Activated CD8-positive, alpha-beta memory T cell treated with anti-CD3 and anti-CD28 coated beads, Interleukin-2, amount 10 ng/mL, durations not matched to agents 7 days and 5 days (primary cell): ENCODE measurements at places on chromosomes 11 and 22. TPM values are rescaled to one million over a fixed set of nuclear protein-coding genes. Genes with fewer than 3 reads are reported as not detected.

DNA sequence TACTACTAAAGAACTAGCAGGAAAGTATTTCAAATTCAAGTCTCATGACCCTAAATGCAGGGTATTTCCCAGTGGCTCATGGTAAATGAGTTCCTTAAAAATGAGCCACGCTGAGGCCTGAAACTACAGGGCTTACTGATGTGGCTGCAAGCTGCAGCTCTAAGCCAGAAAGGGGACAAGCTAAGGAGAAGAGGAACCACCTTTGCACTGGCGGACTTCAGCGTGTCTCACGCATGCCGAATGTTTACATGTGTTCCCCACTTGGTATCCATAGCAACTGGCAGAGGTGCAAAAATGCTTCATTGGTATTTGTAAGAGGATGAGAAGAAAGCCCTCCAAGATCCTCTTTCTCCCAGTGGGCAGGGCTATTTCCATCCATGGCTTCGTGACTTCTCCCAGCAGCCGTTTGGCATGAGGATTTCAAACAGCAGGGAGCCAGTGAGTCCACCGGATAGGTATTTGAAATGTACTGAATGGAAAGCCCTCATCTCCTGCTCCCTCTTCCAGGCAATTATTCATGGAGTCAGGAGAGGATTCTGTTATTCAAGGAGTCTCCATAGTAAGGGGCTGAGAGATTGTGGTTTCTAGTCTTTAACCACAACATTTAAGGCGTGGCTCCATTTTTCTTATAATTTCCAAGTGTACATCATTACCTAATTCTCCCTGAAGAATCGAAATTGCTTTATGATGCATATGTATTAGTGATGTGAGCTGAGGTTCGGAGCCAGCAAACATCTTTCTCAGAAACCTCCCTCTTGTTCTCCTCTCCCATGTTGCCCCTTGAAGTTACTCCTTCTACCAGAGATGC, 55.3 kb upstream of the CD44 start:
- DNase-seq = peak; percentile 76
- no peak overlapping the region for H3K4me3 ChIP-seq
- peaks cover 77% of the 10 kb centered on the region for H3K4me1 ChIP-seq
- H3K36me3 ChIP-seq = peaks cover 13% of the 10 kb centered on the region

DNA sequence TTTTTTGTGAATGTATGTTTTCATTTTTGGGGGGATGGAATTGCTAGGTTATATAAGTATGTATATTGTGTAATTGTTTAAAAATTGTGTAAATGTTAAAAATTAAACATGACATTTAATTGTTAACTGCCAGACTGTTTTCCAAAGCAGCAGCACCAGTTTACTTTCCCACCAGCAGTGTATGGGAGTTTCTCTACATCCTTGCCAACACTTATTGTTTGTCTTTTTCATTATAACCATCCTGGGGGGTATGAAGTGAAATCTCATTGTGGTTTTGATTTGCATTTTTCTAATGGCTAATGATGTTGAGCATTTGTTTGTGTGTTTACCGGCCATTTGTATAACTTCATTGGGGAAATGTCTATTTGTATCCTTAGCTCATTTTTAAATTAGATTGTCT, 31.7 kb upstream of the RRAS2 start:
- peaks cover 10% of the 10 kb centered on the region for H3K27me3 ChIP-seq
- DNase-seq = no peak
- no peak overlapping the region for H3K27ac ChIP-seq
- H3K4me1 ChIP-seq = peaks cover 6% of the 10 kb centered on the region
- peaks cover 2% of the 10 kb centered on the region for H3K36me3 ChIP-seq

DNA sequence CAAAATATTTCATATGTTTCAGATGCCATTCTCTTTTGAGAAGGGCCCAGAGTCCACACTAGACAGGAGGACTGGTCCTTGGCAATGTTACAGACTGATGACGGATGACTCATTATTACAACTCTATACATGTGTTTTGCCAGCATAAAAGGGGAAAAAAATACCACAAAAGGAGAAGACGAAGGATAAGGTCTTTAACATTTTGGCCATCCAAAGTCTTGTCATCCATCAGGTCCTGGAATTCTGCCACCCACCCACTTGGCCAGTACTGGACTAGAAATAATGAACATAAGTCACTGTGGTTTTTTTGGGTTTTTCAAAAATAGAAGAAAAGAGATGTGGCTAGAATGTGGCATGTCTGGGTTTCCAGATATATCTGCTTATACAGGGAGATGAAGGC, 57.7 kb upstream of the BDNF start:
- no peaks in the 10 kb centered on the region for H3K4me1 ChIP-seq
- no peaks in the 10 kb centered on the region for H3K27me3 ChIP-seq
- H3K4me3 ChIP-seq = no peak overlapping the region
- H3K36me3 ChIP-seq = no peaks in the 10 kb centered on the region
- no peak overlapping the region for H3K27ac ChIP-seq

DNA sequence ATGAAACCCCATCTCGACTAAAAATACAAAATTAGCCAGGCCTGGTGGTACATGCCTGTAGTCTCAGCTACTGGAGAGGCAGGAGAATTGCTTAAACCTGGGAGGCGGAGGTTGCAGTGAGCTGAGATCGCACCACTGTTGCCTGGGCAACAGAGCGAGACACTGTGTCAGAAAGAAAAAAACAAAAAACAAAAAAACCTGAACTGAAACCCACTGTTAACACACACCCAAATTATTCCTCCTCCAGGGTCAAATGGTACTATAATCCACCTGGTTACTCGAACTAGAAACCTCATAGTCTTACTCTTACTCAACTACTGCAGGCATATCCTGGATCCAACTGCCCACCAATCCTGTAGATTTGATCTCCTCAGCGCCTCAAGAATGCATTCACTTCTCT, 35.5 kb downstream of the USP28 start:
- DNase-seq = no peak
- H3K4me3 ChIP-seq = no peak overlapping the region
- no peak overlapping the region for H3K27ac ChIP-seq
- H3K36me3 ChIP-seq = peaks cover 33% of the 10 kb centered on the region

DNA sequence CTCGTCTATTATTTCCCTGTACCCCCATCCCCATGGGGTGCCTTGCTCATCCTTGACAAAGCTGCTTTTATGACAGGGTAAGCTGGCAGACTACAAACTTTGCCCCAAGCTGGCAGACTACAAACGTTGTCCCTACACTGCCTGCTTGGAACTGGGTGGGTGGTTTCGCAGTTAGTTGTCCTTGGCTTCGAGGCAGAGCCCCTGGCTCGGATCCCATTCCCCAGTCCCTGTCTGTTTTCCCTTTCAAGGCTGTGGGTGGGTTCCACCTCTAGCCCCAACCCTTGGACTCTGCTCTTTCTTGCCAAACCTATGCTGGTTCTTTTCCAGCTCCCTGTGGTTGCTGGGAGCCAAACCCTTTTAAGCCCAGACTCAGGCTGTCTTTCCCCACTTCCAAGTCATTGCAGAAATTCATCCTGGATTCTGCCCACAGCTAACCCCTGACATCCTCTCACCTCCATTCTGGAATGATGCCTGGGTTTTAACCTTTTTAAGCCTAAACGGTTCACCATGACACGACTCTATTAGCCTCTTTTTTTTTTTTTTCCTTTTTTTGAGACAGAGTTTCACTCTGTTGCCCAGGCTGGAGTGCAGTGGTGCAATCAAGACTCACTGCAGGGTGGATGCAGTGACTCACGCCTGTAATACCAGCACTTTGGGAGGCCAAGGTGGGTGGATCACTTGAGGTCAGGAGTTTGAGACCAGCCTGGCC, 9.2 kb upstream of the RBM14 start:
- peaks cover 3% of the 10 kb centered on the region for H3K36me3 ChIP-seq
- H3K27ac ChIP-seq = no peak overlapping the region
- DNase-seq = no peak
- H3K27me3 ChIP-seq = no peaks in the 10 kb centered on the region

GRCh38 chr11:5712507-5712906, 22.9 kb downstream of the TRIM22 start:
- no peak overlapping the region for H3K27ac ChIP-seq
- no peaks in the 10 kb centered on the region for H3K27me3 ChIP-seq
- DNase-seq = no peak
- H3K4me3 ChIP-seq = no peak overlapping the region
- peaks cover 30% of the 10 kb centered on the region for H3K36me3 ChIP-seq

DNA sequence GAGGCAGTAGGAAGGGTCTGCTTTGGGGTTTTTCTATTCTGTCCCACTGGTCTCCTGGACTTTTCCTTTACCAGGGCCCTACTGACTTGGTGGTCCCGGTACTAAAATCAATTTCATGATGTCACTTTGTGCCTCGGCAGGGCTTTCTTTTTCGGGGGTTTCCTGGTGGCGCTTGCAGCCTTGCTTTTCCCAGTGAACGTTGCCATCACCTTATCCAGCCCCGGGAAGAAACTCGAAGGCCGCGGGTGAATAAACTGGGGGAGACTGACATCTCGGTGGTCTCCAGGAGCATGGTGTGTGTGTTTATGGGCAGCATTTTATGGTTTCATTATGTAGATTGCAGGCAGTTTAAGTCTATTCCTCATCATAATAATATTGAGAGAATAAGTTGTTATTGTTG, 84.4 kb downstream of the KCNQ1 start:
- H3K4me3 ChIP-seq = no peak overlapping the region
- no peak for DNase-seq
- H3K4me1 ChIP-seq = peaks cover 20% of the 10 kb centered on the region

- no peaks in the 10 kb centered on the region for H3K27me3 ChIP-seq
- H3K4me3 ChIP-seq = no peak overlapping the region
- DNase-seq = peak; percentile 53
- peaks cover 4% of the 10 kb centered on the region for H3K4me1 ChIP-seq
- H3K27ac ChIP-seq = no peak overlapping the region
Measured at GRCh38 chr11:46489656-46490560, 98.3 kb upstream of the CHRM4 start.

DNA sequence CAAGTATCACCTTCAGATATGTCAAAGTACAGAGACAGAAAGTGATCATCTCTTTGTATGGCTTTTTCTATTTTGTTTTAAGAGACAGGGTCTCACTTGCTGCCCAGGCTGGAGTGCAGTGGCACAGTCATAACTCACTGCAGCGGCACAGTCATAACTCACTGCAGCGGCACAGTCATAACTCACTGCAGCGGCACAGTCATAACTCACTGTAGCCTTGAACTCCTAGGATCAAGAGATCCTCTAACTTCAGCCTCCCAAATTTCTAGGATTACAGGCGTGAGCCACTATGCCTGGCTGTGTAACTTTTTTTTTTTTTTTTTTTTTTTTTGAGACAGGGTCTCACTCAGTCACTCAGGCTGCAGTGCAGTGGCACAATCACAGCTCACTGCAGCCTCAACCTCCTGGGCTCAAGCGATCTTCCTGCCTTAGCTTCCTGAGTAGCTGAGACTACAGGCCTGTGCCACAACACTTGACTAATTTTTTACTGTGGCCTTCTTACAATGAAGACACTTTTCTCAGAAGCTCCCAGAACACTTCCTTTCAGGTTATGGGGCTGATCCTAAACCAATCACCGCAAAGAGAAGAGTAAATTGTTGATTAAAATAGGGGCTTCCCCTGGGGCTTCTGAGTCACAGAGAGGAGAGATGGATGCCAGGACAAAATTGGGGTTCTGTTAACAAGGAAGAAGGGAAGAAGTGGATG, 9.0 kb upstream of the HIKESHI start:
- DNase-seq = peak; percentile 86
- no peak overlapping the region for H3K4me3 ChIP-seq
- peaks cover 11% of the 10 kb centered on the region for H3K36me3 ChIP-seq
- peaks cover 5% of the 10 kb centered on the region for H3K27me3 ChIP-seq
- peak overlapping the region; percentile 78 for H3K27ac ChIP-seq

DNA sequence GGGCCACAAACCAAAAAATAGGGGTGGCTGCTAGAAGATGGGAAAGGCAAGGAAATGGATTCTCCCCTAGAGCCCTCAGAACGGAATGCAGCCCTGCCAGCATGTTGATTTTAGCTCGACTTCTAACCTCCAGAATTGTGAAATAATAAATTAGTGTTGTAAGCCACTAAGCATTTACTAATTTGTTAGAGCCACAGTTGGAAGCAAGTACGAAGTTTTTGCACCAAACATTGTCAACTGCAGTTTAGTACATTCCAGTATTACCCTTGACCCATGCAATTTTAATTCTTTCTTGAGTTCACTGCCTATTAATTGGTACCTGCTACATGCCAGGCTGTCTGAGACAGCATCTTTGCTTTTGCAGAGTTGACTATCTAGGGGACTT, 32.2 kb downstream of the PARVA start:
- DNase-seq = no peak
- no peaks in the 10 kb centered on the region for H3K4me1 ChIP-seq
- H3K36me3 ChIP-seq = no peaks in the 10 kb centered on the region
- no peak overlapping the region for H3K27ac ChIP-seq
- H3K4me3 ChIP-seq = no peak overlapping the region

- peaks cover 24% of the 10 kb centered on the region for H3K4me1 ChIP-seq
- no peaks in the 10 kb centered on the region for H3K36me3 ChIP-seq
- DNase-seq = no peak
Measured at GRCh38 chr11:72522186-72522585, 87.9 kb upstream of the CLPB start.

DNA sequence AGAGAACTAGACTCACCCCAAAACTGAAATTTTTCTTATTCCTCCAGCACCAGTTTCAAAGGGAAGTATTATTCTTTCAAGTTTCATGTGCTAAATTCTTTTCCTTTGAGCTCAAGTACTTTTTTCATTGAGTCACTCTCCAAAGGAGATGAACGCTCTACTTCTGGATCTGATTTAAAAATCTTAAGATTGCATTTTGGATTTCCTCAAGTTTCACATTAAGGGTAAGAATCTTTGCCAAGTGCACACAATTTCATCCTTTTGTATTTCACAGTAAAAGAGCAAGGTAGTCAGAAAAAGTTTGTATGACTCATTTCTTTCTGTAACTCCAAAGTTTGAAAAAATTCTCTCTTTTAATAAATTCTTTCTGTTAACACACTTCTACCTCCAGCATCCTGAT, 435.5 kb downstream of the RAB38 start:
- H3K27me3 ChIP-seq = no peaks in the 10 kb centered on the region
- no peaks in the 10 kb centered on the region for H3K36me3 ChIP-seq
- no peak overlapping the region for H3K4me3 ChIP-seq
- DNase-seq = no peak

DNA sequence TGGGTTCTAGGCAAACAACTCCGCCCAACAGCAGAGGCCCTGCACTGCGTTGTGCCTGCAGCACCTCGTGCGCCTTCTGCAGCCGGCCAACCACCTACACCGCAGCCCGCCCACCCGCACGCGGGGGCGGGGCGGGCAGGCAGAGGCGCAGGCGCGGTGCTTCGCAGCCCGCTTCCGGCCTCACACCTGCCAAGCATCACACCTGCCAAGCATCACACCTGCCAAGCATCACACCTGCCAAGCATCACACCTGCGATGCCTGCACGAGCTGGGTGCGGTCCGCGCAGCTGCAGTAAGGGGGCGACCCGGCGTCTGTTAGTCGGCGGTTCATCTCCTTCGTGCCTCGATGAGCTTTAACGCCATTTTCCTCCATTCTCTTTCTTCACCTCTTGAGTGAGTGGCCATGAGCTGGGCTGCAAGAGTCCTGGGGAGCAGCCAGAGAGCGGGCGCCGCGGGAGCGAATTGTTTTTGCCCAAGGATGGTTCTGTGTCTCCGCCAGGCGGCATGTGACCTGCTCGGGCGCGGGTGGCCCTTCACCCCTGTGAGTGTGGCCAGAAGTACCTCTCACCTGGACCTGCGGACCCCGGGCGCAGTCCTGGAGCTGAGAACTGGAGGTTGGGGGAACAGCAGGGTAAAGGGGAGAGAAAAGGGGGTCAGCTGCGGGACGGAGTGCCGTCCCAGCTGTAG, at the start of gene LDHAL6A:
TSS of gene LDHAL6A (plus strand) at position 171 of the 687 bp plus-strand sequence. CDS start 825 bp downstream, outside the sequence.
- H3K27ac ChIP-seq = no peak within 1 kb of the TSS
- H3K27me3 ChIP-seq = peaks cover under 1% of the 10 kb centered on the region
- no peaks in the 10 kb centered on the region for H3K36me3 ChIP-seq
- peaks cover 6% of the 10 kb centered on the region for H3K4me1 ChIP-seq
- no peak within 1 kb of the TSS for H3K4me3 ChIP-seq

IL10RA gene
- total RNA-seq = 260 TPM

GLYAT gene
- total RNA-seq = not detected

FAM181B gene
- total RNA-seq = not detected

BSCL2 gene
- total RNA-seq = 24.2 TPM

SLCO2B1 gene
- not detected for total RNA-seq

KCNJ5 gene
- total RNA-seq = not detected

C11orf91 gene
- not detected for total RNA-seq
